ENCODE measurements at places on chromosomes 11 and 22.

DNA sequence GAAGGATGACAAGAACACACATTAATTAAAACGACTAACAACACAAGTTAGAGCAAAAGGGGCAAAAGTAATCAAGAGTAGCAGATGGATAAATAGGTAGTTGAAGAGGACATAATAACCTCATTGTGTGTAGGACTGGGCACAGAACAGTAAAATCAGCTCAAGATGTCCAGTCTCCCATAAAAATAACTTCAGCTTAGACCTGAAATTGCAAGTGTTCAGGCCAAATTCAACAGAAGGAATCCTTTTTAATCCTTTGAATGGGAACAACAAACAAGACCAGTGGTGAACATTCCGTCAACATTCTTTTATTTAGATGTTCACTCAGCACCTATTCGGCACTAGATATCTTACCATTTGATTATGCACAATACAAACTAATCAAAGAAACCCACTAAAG, 4.4 kb downstream of the MTMR2 start:
- DNase-seq, result no peak

DNA sequence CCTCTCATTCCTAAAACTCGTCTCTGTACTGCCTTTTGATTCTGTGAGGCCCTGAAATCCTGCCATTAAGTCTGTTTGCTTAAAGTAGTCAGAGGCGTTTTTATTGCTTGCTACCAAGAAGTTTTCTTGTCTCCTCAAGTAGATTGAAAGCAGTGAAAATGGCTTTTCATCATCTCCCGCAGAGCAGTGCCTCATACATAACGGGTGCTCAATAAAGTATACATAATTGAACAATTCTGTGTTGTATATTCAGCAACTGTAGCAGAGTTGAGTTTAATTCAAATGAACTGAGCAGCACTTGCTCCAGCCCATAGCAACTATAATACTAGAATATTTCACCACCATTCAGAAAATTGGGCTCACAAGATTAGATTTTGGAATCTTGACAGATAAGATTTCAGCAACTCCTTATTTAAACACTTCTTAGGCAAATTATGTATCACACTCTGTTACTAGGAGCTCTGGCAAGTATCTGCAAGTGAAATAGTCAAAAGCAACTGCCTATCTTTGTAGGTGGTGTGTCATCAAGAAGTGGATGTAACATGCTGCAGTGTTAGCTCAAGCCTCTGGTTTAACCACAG, 20.0 kb downstream of the FIBIN start:
- DNase-seq, result no peak

DNA sequence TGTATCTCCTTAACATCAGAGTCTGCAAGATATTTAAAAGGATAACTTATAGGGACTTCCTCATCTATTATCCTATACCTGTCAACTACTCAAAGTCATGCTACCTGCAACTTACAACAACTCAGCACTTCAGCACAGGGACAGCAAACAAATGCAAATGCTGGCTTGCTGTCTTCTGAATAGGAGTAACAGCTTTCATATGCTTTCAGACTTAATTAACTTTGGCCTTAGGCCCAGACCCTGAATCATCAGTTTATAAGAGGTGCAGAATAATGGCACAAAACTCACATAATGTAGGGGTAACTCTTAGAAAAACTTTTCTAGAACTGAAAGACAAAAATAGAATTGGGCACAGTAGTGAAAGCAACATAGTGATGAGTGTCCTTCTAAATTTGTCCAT, 953.4 kb downstream of the DLG2 start:
- DNase-seq, result no peak

DNA sequence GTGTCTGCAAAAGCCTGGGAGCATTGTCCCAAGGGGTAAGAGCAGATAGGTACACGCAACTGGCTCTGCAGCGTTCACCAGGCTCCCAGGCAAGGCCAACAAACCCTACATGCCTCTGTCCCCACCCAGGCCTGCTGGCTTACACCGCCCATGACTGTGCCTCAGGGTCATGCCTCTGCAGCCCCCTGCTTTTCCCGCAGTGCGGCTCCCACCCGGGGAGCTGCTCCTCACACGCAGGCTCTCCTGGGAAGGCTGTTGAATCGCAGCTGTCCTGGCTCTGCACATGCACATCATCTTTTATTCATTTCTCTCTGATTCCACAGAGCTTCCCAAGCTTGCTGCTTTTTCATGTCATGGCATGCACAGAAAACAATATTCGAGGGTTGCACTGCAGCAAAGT, 29.2 kb upstream of the B3GAT1 start:
- no peak for DNase-seq

DNA sequence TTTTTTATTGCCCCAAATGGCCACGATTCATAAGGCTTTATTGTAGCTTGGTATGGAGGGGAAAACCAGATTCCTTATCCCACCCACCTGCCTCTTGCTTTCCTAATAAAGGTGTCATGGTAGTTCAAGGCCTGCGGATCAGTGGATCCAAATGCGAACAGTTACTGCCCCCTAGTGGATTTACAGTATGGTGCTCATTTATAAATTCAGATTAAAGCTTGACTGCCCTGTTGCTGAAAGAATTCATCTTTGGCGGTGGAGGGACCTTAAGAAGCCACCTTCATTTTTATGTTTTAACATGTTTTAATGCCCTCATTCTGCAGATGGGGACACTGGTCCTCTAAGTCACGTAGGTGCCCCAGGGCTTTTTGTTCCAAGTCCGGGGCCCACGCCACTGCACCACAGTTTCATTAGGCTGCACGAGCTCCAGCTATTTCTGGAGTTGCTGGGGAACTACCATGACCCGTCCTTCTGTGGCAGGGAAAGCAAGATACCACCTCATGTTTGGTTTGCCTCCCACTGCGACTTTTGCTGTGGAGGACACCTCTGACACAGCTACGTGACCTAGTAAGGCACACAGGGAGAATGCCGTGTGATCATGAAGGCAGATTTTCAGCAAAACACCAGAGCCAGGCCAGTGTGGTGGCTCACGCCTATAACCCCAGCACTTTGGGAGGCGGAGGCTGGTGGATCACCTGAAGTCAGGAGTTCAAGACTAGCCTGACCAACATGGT, 15.6 kb upstream of the INCENP start:
- no peak for DNase-seq

GRCh38 chr22:44729391-44730021, 22.9 kb upstream of the ARHGAP8 start:
- no peak for DNase-seq

DNA sequence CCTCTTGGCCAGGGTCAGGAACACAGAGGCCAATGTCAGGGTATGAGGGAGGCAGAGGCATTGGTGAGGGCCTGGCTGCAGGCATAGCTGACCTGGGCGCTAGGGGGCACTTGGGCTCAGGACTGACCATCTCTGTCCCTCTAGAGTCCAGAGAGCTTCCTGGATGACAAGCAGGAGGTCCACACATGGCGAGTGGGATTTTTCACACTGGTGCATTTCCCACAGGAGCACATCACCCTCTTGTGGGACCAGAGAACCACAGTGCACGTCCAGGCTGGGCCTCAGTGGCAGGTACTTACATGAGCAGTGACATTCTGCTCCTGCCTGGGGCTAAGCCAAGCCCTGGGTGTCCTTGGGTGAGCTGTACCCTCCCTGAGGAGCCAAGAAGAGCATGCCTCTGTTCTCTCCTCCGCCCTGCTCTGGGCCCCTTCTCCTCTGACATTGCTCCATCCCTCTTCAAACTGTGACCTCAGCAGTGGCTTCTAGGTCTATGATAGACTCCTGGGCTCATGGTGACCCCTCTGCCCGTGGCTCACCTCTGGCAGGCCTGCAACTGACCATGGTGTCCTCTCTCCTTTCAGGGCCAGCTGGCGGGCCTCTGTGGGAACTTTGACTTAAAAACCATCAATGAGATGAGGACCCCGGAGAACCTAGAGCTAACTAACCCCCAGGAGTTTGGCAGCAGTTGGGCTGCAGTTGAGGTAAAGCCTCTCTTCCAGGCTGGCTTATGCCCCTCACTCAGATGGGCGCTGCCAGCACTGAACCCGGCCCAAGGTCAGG, 46.6 kb downstream of the OTOG start:
- DNase-seq, result no peak

- DNase-seq, result no peak
Measured at GRCh38 chr11:74162681-74163467, 7.9 kb downstream of the C2CD3 start.

DNA sequence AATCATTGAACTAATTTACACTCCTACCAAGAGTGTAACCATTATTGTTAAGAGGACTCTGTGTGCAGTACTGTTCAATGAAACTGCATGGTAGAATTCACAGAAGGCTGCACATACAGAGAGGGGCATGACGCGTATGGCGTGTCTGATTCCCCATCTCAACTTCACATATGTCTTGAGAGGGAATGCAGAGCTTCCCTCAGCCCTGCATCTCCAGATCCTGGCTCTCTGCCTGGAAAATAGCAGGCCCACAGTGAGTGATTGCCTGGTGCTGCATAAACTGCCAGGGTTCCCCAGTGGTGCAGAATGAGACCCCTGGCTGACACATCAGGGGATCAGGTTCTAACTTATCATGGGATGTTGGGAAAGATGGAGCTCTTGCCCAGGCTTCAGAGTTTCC, 260.2 kb upstream of the ISX start:
- no peak for DNase-seq

- DNase-seq, result no peak
Measured at GRCh38 chr22:37771081-37771480, 36.7 kb upstream of the GCAT start.

GRCh38 chr22:40957601-40958000, 6.4 kb downstream of the RBX1 start:
- no peak for DNase-seq

GRCh38 chr11:129995163-129995562, 7.5 kb downstream of the PRDM10 start:
- DNase-seq, result no peak

DNA sequence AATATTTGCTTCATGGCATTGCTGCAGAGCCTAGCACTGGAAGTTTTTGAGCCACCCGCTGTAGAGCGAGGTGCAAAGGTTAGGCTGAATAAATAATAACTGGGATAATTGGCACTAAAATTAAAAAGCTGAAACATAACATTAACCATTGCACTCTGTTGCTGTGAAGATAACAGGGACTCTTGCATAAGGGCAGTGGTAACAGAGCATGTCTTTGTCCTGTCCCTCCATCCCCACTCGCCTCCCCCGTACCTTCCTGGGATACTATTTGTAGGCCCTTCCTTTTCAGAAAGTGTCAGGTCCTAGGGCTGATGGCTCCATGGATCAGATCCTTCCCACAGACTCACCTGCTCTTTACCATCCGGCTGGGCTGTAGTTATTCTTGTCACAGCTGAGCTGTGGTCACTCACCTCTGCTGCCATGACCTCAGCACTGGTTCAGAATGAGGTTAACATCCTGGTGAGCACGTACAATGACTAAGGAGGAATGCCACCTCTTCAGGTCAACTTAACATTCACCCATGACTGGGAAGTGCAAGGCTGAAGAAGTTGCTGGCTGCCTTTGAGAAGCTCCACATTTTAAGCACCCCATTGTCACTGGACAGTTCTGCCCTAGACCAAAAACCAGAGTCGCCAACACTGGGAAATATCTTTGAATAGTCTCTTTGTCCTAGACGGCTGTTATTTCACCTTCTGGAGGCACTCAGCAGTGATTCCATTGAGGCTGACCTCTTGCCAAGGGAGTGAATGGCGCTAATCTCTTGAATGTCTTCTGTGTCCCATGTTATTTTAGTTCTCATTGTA, 103.2 kb upstream of the KIRREL3 start:
- no peak for DNase-seq

- no peak for DNase-seq
Measured at GRCh38 chr22:23065069-23065451, 5.3 kb upstream of the GNAZ start.

- no peak for DNase-seq
Measured at GRCh38 chr11:118012083-118012669, 26.0 kb downstream of the IL10RA start.

GRCh38 chr22:42171417-42171816, 40.8 kb upstream of the CYP2D6 start:
- no peak for DNase-seq

DNA sequence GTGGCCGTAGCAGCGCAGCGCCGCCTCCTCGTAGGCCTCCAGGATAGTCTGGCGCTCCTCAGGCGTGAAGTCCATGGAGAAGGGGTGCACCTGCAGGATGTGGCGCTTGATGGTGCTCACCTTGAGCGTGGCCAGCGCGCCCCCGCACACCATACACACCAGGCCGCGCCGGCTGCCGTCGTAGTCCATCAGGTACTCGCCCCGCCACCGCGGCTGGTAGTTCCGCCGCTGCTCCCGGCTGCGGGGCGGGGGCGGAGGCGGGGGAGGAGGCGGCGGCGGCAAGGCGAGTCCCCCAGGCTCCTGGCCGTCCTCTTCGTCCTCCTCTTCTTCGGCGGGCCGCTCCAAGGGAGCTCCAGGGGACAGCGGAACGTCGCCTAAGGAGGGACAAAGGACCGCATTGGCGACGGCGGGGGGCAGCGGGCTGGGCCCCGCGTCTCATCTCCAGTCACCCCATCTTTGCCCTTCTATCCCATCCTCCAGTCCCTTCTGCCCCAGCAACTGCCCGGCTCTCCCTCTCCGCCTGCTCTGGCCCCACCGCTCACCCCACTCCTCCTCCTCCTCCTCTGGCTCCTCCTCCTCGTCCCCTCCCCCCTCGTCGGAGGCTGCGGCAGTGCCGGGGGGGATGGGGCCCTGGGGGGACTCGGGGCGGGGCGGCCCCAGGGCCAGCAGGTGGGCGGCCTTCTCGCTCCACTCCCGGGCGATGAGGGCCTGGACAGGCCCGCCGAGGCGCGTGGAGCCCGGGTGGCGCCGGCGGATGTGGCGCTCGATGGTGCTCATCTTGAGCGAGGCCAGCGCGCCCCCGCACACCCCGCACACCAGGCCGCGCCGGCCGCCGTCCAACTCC, 4.9 kb downstream of the ZFTA start:
- DNase-seq, result no peak

DNA sequence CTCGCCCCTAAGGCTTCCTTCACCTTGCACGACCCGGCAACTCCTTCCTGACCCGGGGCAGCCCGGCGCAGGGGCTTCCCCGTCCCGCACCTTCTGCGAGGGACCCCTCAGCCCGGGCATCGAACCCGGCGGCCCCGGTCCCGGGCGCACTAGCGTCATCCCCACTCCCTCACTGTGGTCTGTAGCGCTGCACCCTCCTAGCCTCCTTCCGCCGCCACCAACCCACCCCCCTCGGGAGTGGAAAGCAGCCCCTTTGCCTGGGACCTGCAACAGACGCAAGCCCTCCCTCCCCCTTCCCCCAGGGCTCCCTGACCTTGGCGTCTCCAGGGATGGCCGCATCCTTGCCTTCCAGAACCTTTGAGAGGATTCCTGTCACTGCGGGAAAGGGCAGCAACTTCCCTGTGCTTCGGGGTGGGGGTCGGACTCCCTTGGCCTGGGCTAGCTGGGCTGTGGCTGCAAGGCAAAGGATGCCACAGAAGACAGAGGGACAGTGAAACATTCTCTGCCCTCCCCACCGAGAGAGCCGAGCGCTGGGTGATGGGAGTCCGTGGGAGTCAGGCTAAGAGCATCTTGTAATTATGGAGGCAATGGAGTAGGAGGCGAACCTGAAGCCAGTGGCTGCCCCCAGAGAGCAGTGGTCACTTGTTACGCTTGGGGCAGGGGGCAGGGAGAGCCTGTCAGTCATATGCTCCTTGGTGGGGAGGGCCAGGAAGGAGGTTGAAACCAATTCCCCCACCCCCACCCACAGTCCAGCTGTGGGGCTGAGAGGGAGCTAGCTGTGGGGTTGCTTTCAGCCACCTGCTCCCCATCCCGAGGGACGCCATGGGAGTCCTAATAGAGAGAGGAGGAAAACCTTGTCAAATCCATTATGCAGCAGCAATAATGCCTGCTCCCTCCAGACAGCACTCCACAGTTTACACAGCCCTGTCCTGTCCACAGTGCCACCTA, 920 bp downstream of the TMEM132A start:
- DNase-seq, result no peak

- no peak for DNase-seq
Measured at GRCh38 chr11:62925308-62925707, 4.1 kb upstream of the CHRM1 start.

All from activated CD8-positive, alpha-beta memory T cell treated with anti-CD3 and anti-CD28 coated beads for 1 hour (primary cell).